ENCODE measurements at places on chromosomes 3 and 15. TPM values are rescaled to one million over a fixed set of nuclear protein-coding genes. Genes with fewer than 3 reads are reported as not detected.

DNA sequence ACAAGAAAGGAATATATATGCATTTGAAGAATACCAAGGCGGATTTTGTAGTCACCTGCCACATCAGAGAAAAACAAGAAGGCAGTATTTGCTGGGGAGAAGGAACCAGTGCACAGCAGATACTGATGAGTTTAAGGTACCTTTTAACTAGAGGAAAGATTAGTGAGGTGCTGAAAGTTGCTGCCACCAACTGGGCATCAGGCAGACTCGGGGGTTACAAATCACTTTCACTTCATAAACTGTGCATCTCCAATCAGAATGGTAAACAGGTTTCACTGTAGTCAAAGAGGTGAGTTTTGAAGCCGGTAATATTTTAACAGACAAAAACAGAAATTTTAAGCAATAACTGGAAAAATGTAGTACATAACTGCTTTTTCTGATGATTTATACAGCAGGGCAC lies 4.1 kb downstream of the FBN1 start:
- DNase-seq = no peak

- no peak for DNase-seq
Observed at GRCh38 chr3:10116138-10116460, 624 bp downstream of the BRK1 start.

DNA sequence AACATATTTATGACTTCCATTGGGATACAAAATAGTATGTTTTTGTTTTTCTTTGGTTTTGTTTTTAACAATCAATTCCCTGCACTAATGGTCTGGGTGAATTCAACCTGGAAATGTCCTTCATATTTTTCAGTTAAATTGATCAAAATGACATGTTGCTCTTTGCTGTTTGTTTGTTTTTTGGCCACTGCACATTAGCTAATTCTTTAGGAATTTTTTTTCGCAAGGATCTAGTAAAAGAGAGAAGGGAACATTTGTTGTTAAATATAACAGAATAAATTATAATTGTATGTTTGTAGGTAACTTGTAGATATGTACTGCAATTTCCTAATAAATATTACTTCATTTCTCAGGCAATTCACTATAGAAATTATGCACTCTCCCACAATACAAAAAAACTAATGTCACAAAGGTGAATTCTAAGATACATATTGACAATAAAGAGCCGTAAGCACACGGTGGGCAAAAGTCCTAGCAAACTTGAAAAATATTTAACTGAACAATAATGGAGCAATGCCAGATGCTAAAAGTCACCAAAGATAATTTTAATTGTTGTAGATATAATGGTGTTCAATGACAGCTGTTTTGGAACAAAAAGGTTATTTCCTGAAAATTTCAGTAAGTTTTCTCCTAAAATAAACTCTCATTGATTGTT lies 21.4 kb upstream of the PPARG start:
- no peak for DNase-seq

DNA sequence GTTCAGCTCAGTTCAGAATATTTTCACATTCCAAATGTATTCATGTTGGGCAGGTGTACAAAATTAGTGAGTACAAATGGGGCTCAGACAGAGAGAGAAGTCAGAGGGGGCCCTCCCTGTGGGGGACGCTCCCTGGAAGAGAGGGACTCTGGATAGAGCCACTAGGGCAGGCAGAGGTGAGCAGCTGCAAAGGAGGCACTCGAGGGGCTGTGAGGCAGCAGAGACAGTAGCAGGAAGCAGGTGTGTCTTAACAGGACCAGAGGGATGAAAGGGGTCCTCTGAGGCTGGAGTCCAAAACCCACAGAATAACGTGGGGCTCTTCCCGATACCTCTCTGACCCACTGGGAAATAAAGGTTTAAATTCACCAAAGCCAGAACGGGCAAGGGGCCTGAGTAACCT lies 127.1 kb downstream of the MEGF11 start:
- no peak for DNase-seq

SPATA12 gene
- not detected for total RNA-seq

DNA sequence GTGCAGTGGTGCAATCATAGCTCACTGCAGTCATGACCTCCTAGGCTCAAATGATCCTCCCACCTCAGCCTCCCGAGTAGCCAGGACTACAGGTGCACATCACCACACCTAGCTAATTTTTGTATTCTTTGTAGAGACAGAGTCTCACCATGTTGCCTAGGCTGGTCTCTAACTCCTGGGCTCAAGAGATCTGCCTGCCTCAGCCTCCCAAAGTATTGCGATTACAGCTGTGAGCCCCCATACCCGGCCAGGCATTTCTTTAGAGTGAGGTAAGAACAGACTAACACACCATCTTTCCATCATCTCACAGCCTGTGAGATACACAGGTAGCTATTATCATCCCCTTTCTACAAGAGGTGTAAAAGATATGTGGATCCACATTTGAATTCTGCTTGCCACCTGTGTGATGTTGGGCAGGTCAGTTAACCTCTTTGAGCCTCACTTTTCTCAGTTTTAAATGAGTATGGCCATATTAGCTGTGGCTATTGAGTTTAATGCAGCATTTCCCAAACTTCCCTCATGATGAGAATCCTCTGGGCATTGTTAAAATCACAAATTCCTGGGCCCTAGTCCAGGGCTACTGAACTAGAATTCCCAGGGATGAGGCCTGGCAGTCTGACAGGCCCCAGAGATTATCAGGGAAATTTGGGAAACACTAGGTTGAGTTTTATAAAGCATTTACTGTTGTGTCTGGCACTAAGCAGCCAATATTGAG lies 46.0 kb downstream of the ANP32A start:
- no peak for DNase-seq

ACAD9 gene
- 55.1 TPM for total RNA-seq

DNA sequence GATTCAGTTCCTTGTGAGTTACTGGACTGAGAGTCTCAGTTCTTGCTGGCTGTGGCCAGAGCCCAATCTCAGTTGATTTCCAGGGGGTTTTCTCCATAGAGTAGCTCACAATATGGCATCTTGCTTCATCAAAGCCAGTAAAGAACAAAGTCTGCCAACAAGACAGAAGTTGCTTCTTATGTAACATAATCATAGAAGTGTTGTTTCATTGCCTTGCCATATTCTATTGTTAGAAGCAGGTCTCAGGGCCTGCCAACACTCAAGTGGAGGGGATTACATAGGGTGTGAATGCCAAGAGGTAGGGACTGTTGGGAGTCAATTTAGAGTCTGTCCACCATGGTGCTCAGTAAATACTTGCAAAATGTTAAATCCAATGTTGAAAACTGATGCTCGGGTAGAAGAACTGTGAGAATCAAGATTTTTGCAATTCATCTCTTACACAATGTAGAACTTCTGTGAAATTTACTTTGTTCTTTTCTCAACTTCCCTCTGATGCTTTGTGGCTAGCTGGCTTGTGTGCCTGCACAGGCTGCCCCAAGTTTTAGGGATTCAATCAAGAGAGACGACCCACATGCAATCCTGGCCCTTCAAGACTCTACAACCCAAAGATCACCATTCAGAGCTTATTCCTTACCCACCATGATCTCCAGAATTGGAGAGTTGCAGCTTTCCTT lies 13.3 kb upstream of the PXYLP1 start:
- no peak for DNase-seq
